ENCODE measurements at places on chromosomes 1 and 21.
A peak's percentile ranks its signal among the peaks of the same experiment; 100 is the strongest.

- no peak overlapping the region for H3K4me3 ChIP-seq
- no peaks in the 10 kb centered on the region for H3K27me3 ChIP-seq
- H3K4me1 ChIP-seq: no peaks in the 10 kb centered on the region
- no peaks in the 10 kb centered on the region for H3K36me3 ChIP-seq
- DNase-seq: no peak
- no peak overlapping the region for H3K27ac ChIP-seq
Observed at GRCh38 chr1:167156466-167156865, 62.6 kb downstream of the STYXL2 start.

DNA sequence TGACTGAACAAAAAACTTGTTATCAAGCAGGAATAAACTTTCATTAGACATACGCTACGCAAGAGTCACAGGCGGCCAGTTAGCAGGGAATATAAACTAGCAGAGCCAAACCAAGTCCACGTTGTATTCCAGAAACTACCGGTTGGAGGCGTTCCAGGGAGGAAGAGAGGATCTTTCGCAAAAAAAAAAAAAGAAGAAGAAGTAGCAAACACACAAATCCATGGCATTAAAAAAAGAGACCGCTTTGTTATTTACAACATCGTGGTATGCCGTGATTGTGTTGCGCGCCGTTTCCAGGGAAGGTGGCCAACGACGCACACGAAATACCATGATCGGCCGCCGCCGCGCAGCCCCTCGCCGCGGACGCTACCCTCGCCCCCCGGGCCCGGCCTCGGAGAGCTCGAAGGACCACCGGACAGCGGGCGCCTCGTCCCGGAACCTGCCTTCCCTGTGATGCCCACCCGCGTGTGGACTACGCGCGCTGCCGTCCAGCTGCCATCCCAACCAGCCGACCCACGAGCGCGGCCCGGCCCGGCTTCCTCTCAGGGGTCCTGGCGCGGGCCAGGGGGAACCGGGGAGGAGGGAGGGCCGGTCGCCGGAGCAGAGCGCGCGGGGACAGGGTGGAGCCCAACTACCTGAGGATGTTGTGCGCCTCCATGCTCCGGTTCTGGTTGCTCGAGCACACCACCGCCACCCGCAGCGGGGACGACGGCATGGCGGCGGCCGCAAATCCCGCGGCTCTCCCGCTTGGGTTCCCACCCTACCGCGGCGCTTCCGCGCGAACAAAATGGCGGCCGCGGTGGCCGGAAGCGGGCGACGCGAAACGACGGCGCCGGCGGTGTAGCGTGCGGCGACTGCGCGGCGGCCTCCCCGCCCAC, 581 bp downstream of the SSU72 start:
- H3K4me3 ChIP-seq: peak overlapping the region; percentile 100
- DNase-seq: peak; percentile 73
- no peaks in the 10 kb centered on the region for H3K4me1 ChIP-seq
- peak overlapping the region; percentile 91 for H3K27ac ChIP-seq
- H3K27me3 ChIP-seq: no peaks in the 10 kb centered on the region

DNA sequence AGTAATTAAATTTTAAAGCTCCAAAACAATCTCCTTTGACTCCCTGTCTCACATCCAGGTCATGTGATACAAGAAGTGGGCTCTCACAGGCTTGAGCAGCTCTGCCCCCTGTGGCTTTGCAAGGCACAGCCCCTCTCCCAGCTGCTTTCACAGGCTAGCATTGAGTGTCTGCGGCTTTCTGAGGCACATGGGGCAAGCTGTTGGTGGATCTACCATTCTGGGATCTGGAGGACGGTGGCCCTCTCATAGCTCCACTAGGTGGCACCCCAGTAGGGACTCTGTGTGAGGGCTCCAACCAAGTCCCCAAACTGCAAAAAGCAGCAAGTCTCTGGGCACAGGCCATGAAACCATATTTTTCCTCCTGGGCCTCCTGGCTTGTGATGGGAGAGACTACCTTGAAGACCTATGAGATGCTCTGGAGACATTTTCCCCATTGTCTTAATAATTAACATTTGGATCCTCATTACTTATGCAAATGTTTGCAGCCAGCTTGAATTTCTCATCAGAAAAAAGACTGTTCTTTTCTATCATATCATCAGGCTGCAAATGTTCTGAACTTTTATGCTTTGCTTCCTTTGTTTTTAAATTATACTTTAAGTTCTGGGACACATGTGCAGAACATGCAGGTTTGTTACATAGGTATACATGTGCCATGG, 554.1 kb upstream of the OLFM3 start:
- H3K36me3 ChIP-seq: no peaks in the 10 kb centered on the region
- H3K27ac ChIP-seq: no peak overlapping the region
- no peak overlapping the region for H3K4me3 ChIP-seq
- peak; percentile 21 for DNase-seq
- no peaks in the 10 kb centered on the region for H3K27me3 ChIP-seq

DNA sequence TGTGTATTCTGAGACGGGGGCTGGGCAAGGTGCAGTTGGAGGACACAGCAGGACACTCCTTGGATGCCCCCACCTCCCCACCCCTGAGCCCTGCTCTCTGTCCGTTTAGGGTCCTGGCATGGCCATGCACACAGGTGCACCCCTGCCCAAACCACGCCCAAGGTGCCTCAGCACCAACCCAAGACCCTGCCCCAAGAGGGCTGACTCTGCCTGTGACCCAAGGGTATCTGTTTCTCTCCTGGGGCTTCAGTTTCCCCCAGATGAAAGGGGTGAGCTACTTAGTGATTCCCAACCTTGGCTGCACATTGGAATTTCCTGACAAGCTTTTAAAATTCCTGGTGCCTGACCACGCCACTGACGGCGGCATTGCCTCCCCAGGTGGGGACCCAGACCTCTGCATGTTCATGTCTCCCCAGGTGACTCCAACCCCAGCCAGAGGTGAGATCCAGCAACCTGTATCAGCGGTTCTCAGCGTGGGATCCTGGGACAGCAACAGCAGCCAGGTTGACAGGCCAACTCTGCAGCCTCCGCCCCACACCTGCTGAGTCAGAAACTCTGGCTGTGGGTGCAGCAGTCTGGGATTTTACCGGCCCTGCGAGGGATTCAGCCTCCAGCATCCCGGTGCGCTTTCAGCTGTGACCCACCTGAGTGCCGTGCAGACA, 483.4 kb downstream of the NPHP4 start:
- no peak overlapping the region for H3K4me3 ChIP-seq
- DNase-seq: no peak
- no peaks in the 10 kb centered on the region for H3K27me3 ChIP-seq

DNA sequence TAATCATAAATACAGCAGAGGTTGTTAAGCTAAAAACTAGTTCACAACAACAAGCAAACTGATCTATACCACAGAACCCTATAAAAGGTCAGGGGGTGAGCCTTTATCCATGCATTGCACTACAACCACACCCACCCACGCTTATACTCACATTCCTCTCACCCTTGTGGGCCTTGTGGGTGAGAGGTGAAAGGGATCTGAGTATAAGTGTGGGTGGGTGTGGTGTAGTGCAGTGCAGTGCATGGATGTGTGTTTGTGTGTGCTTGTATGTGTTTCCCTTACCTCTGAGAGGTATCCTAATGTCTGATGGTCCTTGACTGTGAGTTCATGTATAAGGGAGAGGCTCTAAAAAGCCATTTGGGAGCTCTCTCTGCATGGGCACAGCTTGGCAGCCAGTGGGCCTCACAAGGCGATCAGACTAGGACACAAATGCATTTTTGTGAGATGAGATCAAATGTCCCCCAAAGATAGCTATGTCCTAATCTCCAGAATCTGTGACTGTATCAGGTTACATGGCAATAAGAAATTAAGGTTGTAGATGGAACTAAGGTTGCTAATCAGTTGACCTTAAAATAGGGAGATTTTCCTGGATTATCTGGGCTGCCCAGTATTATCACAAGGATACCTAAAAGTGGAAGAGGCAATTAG, 95.5 kb upstream of the DPT start:
- no peak overlapping the region for H3K27ac ChIP-seq
- H3K4me1 ChIP-seq: no peaks in the 10 kb centered on the region
- no peaks in the 10 kb centered on the region for H3K36me3 ChIP-seq
- H3K27me3 ChIP-seq: no peaks in the 10 kb centered on the region
- no peak for DNase-seq

DNA sequence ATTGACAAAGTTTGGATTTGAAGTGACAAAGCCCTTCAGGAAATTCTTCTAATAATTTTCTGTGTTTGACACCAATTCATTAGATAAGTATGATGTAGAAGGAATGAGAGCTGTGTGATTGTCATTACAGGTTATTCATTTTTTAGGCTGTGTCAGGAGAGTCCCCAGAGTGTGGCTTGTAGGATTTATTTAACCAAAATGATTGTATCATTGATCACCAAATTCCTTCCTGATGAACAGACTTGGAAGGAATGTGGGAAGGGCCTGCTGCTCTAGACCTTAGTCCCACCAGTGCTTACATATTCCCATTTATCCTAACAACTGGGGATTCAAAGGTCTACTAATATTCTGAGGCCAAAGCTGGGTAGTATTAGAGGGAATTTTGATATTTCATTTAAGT, 383.3 kb upstream of the KAZN start:
- DNase-seq: no peak
- H3K36me3 ChIP-seq: no peaks in the 10 kb centered on the region
- no peaks in the 10 kb centered on the region for H3K4me1 ChIP-seq

- H3K27me3 ChIP-seq: no peaks in the 10 kb centered on the region
- no peaks in the 10 kb centered on the region for H3K36me3 ChIP-seq
- no peaks in the 10 kb centered on the region for H3K4me1 ChIP-seq
- no peak overlapping the region for H3K4me3 ChIP-seq
- H3K27ac ChIP-seq: no peak overlapping the region
Observed at GRCh38 chr1:180482425-180483275, 19.7 kb downstream of the ACBD6 start.
